ENCODE measurements at places on chromosomes 3 and 15.

GRCh38 chr3:192851821-192852372, 65.8 kb downstream of the MB21D2 start:
- no peak for DNase-seq

DNA sequence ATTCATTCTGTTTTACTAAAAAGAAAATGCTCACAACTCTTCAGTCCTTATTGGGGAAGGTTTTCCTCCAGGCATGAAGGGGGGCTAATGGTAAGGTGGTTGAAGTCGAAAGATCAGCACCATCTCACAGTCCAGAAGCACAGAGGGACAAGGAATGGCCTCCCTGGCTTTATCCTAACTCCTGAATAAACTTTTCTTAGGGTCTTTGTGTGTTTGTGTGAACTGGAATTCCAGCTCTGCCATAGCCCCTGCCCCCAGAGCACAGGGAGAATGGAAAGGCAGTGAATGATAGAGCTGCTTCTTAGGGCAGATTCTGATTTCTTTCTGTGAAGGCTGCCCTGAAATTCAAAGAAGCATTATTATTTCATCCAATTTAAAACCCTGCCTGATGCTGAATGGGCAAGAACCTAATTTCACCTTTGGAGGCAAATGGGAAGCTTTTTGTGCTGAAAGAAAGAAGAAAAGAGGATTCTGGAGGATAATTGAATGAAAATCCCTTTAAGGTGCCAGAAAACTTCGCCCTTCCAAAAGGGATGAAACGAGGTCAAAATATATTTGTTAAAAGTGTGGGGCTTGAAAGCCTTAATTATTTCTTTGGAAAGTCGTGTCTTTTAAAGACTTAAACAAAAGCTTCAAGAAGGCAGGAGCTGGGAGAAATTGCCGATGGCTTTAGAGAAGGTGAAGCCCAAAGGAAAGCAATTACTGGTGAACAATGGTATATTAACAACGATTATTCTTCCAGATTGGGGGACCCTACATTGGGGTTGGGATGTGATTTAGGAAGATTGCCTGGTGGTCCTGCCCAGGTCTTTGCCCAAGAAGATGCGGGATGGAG, 259.9 kb upstream of the RGMA start:
- DNase-seq: no peak

DNA sequence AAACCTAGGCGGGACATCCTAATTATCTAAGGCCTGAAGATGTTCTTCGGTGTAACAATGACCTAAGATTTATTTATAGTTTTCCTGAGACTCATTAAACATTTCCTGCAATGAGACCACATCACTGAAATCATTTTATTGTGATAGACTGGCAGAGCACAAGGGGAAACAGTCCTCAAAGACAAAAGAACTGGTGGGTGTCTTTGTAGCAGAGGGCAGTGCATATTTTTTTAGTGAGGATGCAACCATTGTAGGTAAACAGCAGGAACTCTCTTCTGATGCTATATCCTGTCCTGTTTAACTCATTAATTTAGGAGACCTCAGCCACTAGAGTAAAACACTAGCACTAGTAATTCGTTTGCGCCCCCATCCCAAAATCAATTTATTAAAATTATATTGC, 100.0 kb downstream of the MAGI1 start:
- no peak for DNase-seq

GRCh38 chr15:88615303-88616107, 5.6 kb upstream of the AEN start:
- DNase-seq: no peak

GRCh38 chr3:153590051-153590450, 428.0 kb downstream of the RAP2B start:
- no peak for DNase-seq

GRCh38 chr3:176755977-176756376, 441.3 kb downstream of the TBL1XR1 start:
- no peak for DNase-seq

- DNase-seq: no peak
Observed at GRCh38 chr3:12370758-12371157, 81.9 kb downstream of the PPARG start.

DNA sequence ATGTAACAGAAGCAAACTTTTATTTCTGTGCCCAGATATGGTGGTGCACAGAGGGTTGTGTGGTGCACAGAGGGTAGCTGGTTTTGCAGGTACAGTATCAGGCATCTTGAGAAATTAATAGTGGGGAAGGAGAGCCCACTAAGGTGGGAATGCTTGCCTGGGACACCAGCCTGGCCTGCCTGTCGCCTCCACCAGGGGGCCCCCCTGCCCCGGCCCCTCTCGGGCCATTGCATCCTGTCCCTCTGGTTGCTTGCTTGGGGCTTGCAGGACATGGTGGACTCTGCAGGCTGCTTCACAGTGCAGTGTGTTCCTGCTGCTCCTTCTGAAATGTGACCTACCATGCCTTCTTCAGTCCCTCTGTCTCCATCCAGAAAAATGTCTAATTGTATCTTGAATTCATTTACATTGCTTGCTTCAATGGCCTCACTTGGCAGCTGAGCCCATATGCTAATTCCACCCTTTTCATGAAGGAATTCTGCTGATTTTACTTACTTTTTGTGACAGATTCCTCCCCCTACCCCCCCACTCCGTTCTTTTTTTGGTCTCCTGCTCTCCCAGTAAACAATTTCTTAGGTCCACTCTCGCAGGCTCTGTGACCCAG, 73.6 kb downstream of the EEFSEC start:
- no peak for DNase-seq

- no peak for DNase-seq
Observed at GRCh38 chr3:53056442-53056841, 10.6 kb upstream of the SFMBT1 start.

GRCh38 chr15:80660119-80660518, 35.0 kb upstream of the ABHD17C start:
- DNase-seq: no peak

DNA sequence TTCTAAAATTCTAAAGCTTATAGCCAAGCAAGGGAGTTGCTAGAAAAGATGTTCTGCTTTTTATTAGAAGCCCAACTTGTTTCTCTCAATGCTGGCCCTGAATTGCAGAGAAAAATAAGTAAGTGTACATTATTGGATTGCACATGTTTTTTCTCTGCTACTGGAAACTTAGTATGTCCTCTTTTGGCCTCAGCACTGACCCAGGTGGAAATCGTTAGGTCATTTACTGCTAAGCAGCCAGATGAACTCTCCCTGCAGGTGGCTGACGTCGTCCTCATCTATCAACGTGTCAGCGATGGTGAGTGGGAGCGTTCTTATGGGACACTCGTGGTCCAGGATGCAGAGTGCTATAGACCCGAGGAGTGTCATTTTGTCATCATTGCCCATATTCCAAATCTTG, 69.8 kb downstream of the DHX36 start:
- no peak for DNase-seq

DNA sequence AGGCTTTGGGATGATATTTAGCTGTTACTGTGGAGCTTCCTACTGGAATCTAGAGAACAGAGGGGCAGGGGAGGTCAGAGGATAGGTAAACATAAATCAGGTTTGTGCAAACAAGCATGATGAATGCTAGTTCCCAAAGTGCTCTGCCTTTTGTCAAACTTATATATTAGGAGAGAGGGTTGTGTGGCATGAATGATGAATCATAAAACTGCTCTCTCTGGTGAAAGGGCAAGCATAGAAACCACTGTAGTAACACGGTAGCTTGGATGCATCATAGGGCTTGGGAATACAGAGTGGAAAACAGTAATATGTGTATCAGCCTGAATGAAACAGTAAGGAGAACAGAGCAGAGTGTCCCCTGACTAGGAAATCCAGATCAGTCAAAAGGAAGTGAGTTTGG, 486.7 kb downstream of the IL5RA start:
- DNase-seq: no peak

DNA sequence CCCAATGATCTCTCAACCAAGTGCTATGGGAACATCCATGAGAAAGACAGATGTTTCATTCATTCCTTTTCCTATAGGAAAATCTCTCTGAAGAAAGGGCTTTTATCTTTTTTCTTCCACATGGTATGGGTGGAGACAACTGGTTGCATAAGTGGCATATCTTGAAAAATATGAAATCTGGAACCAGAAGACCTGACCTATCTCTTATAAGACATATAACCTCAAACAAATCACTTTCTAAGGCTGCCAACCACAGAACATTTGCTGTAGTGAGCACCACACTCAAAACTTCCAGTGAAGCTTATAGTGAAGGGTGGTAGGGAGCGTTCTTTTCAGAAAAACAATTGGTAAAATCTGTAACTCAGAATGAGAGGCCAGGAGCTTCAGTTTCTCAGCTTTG, 58.5 kb downstream of the SHQ1 start:
- DNase-seq: no peak

DNA sequence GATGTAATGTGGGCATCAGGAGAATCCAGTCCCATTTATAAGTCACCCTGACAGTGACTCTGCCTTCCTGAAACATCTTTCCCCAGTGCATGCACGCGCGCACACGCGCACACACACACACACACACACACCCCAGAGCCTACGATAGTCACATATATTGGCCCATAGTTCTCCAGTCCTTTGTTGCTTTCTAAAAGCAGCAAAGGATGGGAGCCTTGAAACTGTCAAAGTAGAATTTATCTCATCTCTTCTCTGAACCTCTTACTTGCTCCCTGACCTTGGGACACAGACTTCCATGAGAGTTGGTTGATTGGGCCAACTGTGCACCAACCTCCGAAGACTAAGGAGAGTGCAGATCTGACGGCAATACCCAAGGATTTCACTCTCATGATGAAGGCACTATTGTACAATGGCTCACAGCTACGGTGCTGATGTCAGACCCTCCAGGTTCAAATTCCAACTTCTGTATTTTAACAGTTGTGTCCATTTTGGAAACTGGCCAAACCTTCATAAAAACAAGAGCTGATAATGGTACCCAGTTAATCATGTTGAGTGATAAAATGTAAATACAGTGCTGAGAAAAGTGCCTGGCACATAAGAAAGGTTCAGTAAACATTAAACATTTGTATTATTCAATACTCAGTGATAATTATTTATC, 8.3 kb downstream of the CPA3 start:
- no peak for DNase-seq

GRCh38 chr3:45553469-45553974, 41.0 kb upstream of the LIMD1 start:
- no peak for DNase-seq

- DNase-seq: no peak
Observed at GRCh38 chr3:31550452-31551251, 17.9 kb downstream of the STT3B start.

DNA sequence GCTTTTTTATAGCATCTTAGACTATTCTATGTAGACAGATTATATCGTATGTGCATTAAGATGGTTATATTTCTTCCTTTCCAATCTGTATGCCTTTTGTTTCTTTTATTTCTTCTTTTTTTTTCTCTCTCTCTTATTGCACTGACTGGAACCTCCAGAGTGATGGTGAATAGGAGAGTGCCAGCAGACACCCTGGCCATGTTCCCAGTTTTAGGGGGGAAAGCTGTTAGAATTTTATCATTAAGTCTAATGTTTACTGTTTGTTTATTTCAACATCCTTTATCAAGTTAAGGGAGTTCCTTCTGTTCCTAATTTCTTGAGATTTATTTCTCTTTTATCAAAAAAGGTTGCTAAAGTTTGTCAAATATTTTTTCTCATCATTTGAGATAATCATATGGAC, 116.6 kb upstream of the LRTM1 start:
- DNase-seq: no peak

- no peak for DNase-seq
Observed at GRCh38 chr15:25177955-25178801, 223.4 kb downstream of the SNRPN start.

GRCh38 chr3:34174740-34175139, 376.3 kb downstream of the PDCD6IP start:
- DNase-seq: no peak

DNA sequence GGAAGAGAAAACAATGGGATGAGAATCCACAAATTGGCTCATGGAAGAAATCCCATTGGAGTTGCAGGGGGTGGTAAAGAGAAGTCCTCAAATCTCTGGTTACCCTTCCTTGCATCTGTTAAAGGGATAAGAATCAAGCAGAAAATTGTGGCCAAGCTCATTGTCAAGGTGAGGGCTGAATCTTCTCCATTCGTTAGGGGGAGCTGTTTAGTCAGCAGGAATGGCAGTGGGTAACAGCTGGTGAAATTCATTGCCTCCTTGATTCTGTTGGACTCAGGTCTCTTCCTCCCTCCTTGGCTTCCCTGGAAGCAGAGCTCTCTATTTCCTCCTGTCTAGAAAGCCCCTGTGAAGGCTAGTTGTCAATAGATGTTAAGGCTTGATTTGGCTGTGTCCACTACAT, 343.1 kb upstream of the SEMA6D start:
- DNase-seq: no peak

GRCh38 chr15:69663441-69663840, 210.8 kb downstream of the RPLP1 start:
- DNase-seq: no peak

DNA sequence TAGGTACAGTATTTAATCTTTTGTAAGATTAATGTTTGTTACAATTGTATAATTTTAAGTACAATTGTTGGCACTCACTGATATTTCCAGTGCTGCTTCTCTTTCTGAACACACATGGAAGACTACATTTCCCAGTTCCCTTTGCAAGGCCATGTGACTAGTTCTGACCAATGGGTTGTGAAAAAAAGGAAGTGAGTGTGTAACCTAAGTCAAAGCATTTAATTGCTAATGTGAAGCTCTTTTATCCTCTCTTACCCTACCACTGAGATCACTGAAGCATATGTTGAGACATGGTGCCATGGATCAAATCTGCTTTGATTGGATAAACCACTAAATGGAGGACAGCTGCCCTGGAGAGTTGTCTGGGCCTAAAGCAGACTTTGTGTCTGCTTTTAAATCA, 83.9 kb upstream of the PLXND1 start:
- DNase-seq: peak; percentile 1

DNA sequence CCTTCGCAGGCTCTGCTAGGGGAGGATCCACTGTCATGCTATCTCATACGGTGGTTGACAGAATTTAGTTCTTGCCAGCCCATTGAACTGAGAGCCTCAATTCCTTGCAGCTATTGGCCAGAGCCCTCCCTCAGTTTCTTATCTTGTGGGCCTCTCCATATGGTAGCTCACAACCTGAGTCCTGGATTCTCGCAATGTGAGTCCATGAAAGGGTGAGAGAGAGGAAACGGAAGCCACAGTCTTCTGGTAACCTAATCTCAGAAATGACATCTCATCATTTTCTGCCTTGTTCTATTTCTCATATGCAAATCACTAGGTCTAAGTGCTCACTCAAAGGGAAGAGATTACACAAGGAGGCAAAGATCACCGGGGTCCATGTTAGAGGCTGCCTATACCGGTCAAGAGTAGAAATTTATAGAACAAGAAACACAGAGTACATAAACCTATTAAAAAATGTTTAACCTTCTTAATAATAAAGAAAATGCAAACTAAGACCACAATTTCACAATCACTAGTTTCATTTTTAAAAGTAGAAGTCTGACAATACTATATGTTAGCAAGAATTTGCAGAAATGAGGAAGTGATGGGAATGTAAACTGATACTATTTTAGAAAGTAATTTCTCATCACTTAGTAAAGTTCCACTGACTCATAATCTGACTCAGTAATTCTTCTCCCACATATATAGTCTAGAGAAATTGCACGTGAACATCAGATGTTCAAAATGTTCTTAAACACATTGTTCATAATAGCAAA, 378.4 kb upstream of the AGTR1 start:
- DNase-seq: no peak

Measured in stimulated activated naive CD4-positive, alpha-beta T cell treated with Interleukin-2 at 50 U/mL for 16 hours (primary cell).